CD4-positive, alpha-beta T cell treated with Interleukin-2 at 100 ng/mL for 4 hours (primary cell): ENCODE measurements at places on chromosomes 5 and 9.
A peak's percentile ranks its signal among the peaks of the same experiment; 100 is the strongest.

DNA sequence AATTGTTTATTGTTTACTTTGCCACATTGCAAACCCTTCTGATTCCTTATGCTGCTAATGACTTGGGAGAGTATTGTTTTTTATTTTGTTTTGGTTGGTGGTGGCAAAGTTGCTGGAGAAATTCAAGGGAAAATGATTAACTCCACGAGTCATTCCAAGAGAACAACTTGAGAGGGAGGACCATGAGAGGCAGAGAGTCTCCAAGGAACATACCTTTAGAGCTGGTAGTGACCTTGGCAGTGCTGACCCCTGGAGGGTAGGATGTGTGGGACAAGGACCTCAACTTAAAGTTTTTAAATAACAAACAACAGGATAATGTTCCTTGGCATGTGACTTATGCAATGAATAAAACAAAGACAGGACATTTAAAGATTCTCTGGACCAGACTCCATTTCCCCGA is 139.7 kb downstream of the LRRC70 start:
- DNase-seq, result no peak

GRCh38 chr9:123418052-123418430 is 62.0 kb downstream of the CRB2 start:
- DNase-seq, result no peak

- no peak for DNase-seq
These were observed 30.0 kb downstream of the INSYN2B start for GRCh38 chr5:169950333-169950732.

- DNase-seq, result no peak
These were observed 4.1 kb downstream of the IRF1 start for GRCh38 chr5:132486318-132487094.

DNA sequence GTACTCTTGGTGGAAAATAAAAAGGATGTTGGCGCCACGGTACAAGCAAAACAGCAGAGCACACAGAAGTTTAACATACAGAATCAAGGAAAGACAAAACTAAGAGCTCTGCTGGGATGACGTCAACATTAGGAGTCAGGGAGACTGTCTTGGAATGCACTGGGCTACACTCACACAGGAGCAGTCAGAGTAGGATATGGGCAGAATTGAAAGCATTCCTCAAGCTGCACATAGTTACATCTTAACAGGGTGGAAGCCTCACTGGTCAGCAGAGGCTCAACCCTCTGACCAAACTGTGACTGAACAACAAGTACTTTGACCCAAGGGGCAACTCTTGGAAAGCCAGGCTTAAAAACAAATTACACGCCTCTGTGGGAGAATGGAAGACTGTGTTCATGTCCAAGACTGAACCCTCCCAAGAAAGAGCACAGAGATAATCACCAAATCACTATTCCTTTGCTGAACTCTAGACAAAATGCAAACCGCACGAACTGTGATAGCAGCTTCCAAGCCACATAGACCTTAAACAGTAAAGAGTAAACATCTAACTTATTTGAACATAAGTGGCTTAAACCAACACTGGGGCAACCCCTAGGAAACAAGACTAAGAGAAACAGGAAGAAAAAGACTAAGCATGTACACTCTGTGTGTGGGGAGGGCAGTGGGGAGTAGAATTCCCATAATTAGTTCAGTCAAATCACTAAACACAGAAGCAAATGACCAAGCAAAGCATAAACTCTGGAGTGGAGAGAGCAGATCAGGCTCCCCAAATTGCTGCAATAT is 772.7 kb downstream of the PRELID2 start:
- DNase-seq, result no peak

GRCh38 chr5:2353211-2353610 is 398.3 kb downstream of the IRX2 start:
- no peak for DNase-seq

DNA sequence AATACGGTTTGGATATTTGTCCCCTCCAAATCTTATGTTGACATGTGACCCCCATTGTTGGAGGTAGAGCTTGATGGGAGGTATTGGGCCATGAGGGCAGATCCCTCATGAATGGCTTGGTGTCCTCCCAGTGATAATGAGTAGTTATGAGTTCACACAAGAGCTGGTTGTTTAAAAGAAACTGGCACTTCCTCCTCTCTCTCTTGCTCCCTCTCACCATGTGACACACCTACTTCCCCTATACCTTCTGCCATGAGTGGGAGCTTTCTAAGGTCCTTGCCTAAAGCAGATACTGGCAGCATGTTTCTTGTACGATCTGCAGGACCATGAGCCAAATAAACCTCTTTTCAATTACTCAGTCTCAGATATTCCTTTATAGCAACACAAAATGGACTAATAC is 132.0 kb downstream of the PIK3R1 start:
- DNase-seq, result no peak

DNA sequence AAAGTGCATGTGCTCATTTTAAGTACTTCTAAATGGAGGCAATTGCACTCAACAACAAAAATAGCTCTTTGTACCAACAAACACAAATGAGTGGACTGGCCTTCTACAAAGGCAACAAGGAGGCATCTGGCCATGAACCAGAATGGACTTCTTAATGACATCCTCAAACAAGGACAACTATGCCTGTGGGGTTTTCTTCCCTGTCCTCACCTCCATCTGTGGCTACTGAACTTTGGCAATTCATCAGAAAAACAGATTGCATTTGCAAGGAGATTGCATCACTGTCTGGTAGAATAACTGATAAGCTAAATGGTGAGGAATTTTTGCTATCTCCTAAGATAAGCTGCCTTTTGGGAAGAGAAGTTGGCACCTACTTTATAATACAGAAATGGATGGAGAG is 447.3 kb upstream of the CCNG1 start:
- no peak for DNase-seq

DNA sequence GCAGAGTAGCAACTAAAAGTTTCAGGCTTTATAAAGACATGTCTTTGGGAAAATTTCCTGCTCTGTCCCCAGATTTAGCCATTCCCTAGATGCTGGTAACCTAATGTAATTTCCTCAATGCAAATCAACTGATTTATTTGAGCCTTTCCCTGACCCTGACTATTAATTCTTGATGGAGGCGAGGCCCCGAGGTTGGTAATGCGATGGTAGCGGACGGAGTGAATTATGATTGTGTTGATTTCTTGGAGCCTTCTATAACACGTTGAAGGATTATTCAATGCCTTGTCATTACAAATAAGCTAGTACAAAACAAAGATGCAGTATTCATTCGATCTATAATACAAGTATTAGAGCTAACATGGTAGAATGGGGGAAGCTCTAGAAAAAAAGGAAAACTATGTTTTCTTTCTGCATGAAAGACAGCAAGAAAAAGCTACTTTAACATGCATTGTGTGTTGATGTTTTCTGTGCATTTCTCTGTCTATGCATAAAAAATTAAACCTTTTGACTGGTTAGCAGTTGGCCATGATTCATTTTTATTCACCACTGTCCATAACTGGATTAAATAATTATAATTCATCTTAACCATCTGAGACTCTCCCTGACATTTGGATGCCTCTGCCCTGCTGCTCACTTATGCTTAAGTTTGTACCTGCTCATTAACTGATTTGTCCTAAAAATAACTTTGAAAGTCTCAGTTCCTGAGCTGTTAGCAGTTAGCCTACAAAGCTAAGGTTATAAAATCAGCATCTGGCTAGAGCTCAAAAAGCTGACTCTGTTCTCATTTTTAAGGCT is 490.2 kb upstream of the NUDT12 start:
- DNase-seq, result no peak

- DNase-seq, result no peak
These were observed 103.9 kb downstream of the VAV2 start for GRCh38 chr9:133888048-133888808.

- no peak for DNase-seq
These were observed 1131.0 kb downstream of the MAT2B start for GRCh38 chr5:164636456-164636855.

DNA sequence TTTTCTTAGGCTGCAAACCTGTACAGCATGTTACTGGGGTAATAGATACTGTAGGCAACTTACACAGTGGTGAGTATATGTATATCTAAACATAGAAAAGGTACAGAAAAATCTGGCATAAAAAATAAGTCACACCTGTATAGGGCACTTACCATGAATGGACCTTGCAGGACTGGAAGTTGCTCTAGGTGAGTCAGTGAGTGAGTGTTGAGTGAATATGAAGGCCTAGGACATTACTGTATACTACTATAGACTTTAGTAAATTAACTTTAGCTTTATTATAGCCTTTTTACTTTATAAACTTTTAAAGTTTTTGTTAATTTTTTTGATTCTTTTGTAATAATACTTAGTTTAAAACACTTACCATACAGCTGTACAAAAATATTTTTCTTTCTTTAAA is 51.3 kb downstream of the DENND4C start:
- DNase-seq, result no peak

- DNase-seq, result peak; percentile 80
These were observed 32.7 kb downstream of the ANXA2R start for GRCh38 chr5:43007246-43007910.

GRCh38 chr5:57598756-57599155 is 116.1 kb upstream of the ACTBL2 start:
- DNase-seq, result no peak

- no peak for DNase-seq
These were observed 39.3 kb downstream of the AMBP start for GRCh38 chr9:114038724-114039313.

DNA sequence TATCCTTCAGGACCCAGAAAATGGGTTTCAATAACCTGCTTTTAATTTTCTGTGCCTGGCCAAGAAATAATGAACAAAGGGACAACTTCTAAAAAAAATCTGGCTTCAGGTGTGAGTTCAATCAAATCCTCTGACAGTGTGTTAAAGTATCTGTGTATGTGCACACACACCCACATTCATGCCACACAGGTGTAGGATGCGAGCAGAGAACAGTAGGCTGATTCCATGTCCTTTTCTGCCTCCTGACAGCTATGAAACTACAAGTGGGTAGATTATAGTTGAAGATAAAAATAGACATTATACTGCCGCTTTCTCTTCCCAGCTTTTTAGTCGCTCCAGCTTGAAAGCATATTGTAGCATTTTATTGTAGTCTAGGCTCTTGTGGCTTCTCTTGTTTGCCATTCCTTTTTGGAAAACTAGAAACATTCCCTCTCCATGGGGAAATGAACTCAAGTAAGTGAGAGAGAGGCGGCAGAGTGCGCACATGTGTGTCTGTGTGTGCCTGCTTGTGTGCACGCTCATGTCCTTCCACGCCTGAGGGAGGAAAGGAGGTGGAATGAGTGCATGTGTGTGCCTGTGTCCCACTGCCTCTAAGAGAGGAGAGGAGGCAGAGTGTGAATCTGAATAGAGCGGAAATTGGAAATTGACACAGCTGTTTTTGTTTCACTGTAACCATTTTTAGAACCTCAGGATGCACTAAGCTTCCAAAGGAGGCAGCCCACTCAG is 273.0 kb downstream of the ELAVL2 start:
- DNase-seq, result no peak

GRCh38 chr5:53569453-53569852 is 9.0 kb downstream of the NDUFS4 start:
- no peak for DNase-seq

DNA sequence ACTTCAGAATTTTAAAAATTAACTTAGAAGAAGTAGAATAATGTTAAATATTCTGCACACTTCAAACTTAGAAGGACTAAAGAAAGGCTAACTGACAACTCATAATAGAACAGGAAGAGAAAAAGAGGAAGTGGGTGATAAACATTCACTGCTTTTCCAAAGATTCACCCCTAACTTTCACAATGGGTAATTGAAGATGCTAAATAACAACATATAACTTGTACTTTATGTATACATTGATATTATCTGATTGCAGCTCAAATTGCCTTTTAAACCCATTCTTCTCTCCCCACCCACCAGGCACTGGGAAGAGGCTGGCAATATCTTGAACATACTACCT is 376.6 kb downstream of the EFNA5 start:
- DNase-seq, result no peak

DNA sequence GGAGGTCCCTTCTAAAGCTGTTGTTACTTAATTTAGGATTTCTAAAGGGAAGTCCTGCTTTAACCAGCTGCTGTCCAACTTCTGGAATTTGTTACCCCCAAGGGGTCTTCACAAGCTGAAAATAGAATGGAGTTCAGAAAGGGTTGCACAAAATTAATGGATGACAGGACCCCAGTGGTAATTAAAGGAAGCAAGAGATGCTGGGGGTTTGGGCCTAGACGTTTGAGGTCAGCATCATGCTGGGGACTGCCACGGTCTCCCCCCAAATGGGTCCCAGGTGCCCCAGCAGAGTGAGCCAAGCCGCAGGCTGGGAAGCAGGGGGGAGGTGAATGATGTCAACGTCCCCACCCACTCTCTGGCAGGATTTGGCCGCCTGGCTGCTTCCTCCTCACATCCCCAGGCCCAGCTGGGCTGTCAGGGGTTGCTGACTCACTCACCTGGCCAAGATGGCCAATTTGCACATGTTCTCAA is 97.5 kb upstream of the ARAP3 start:
- no peak for DNase-seq

- DNase-seq, result no peak
These were observed 362.1 kb downstream of the EBF1 start for GRCh38 chr5:158737536-158738027.

GRCh38 chr9:74277532-74277931 is 219.6 kb upstream of the RORB start:
- peak; percentile 23 for DNase-seq

GRCh38 chr5:116953251-116953930 is 378.8 kb upstream of the SEMA6A start:
- no peak for DNase-seq

GRCh38 chr5:92879806-92880543 is 701.0 kb downstream of the NR2F1-AS1 start:
- DNase-seq, result no peak

GRCh38 chr9:131385296-131385695 is 8.6 kb upstream of the PRRC2B start:
- DNase-seq, result no peak

DNA sequence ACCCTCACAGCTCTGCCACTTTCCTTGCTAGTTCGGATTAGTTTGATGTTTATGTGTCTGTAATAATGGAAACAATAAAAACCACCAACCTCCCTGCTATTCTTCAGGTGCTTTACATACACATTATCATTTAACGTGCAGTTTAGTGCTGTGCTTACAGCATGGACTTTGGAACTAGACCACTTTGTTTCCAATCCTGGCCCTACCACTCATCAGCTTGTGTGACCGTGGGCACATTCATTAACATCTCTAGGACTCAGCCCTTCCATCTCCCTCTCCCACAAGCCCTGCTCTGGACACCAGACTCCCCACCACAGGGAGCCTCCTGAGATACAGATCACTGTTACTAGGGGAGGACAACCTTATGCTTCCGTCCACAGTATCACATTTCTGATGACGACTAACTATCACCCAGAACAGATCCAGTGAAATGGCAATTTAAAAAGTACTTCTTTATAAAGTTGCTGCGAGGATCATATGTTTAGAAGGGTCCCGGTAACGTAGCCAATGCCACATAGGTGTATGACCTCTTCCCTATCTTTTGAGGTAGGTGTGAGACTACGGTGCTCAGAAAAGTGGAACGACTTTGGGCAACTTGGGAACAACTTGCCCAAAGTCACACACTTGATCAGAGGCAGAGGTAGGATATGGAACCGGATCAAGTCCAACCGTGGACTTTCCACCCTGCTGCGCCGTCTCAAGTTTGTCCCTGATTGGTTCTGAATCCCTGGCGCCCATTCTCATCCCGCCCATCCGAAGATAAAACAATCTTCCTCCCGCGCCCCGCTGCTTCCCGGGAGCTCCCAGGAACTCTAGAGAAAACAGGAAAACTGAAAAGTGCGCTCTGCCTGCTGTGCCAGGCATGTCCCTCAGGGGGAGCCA is 132.4 kb upstream of the NIPBL start:
- no peak for DNase-seq
